Activated T-cell treated with anti-CD3 and anti-CD28 coated beads, Interleukin-2, amount 50 U/mL, for 72 hours (primary cell): ENCODE measurements at places on chromosomes 3 and 15. TPM values are rescaled to one million over a fixed set of nuclear protein-coding genes. Genes with fewer than 3 reads are reported as not detected.

- DNase-seq = no peak
These were observed 9.2 kb upstream of the CD200R1L start for GRCh38 chr3:112855883-112856282.

- DNase-seq = no peak
These were observed 301.7 kb upstream of the RORA start for GRCh38 chr15:61530769-61531168.

- no peak for DNase-seq
These were observed 95.8 kb upstream of the UMPS start for GRCh38 chr3:124634210-124635168.

DNA sequence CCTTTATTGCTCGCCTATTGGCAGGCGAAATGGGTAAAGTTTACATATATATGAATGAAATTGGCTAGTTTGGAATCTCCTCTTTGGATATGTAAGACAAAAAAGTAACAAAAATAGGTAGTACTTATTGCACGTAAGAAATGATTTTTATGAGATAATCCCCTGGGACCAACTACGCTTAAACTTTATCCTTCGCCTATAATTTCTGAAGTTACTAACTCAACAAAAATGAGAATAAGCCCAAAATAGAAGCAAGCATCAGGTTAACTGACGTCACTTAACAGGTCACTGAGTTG, 438 bp upstream of the SLC49A4 start:
- no peak for DNase-seq

GRCh38 chr15:97968380-97968779, 7.9 kb downstream of the ARRDC4 start:
- DNase-seq = no peak

GRCh38 chr15:31579282-31579681, 252.6 kb downstream of the KLF13 start:
- DNase-seq = no peak

- DNase-seq = no peak
These were observed 21.1 kb upstream of the ACTL6A start for GRCh38 chr3:179541596-179541995.

DNA sequence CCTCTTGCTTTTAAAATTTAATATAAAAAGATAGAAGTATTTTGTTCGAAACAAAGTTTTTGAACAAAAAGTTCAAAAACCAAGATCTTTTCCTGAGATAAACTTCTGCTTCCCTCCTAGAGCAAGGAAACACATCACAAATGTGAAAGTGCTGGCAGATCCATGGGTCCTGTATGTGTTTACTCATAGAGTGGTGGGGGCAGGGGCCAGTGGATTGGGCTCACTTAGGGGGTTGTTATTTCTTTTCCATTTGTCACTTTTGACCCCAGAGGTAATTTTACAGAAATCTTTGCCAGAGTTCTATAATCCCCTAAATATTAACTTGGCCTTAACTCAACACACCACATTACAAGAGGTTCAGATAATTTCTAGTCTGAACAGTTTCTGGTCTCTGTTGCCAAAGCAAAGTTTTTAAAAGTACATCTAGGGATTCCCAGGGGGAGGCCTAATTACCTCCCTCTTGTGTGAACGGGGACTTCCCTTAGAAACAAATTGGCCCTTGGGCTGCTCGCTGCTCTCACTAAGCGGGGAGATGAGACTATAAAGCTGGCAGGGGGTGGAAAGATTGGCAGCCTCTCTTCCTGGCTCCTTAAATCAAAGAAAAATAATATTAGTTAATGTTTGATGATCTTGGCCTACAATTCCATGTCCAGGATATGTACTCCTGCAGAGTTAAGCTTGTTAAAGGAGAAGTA, 66.8 kb upstream of the PTX3 start:
- no peak for DNase-seq

- DNase-seq = no peak
These were observed 689.7 kb upstream of the BCHE start for GRCh38 chr3:166526881-166527280.

- no peak for DNase-seq
These were observed 30.8 kb upstream of the SLC41A3 start for GRCh38 chr3:126114443-126115386.

DNA sequence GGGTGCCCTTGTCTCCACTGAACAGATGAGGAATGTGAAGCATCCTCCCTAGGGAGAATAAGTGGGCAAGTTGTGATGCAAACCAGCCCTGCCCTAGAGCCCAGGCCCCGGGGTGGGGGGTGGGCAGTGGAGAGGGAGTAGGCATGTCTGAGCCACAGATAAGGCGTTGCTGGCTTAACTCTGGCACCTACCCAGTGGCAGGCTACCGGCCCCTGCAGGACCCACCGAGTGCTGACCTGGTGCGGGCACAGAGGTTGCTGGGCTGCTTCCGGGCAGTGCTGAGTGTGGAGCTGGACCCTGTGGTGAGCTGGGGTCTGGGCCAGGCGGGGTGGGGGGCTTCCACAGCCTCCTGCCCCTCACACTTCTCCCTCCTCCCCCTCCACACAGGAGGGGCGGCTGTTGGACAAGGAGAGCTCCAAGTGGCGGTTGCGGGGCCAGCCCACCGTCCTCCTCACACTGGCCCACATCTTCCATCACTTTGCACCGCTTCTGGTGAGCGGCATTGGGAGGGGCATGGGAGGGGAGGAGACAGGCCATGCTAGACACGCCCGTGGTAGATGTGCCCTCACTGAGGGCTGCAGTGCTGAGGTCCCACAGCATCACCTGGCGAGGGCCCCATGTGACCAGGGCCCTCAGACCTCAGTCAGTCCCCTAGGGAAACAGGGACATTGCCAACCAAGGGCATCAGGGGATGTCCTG, 10.1 kb downstream of the RNF123 start:
- no peak for DNase-seq

- DNase-seq = no peak
These were observed 227.2 kb downstream of the CNTN3 start for GRCh38 chr3:74387111-74387735.

- no peak for DNase-seq
These were observed 50.5 kb upstream of the SEC22A start for GRCh38 chr3:123151251-123151705.

GRCh38 chr3:23904545-23904944, 12.2 kb downstream of the NKIRAS1 start:
- no peak for DNase-seq

GRCh38 chr3:121663171-121663847, 2.6 kb upstream of the HCLS1 start:
- DNase-seq = no peak

DNA sequence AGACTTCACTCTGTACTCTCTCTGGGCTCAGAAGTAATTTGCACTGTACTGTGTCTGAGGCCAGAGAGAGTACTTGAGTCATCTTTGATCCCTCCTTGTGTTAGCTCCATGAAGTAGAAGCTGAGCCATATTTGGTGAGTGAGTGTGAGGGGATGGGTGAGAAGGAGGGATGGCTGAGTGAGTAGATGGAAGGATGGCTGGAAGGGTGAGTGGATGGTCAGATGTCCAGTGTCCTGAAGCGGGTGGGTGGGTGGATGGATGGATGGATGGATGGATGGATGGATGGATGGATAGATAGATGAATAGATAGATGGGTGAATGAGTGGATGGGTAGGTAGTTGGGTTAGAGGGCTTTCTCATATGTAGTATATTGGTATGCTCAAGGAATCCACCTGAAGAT, 39.3 kb downstream of the FGD5 start:
- DNase-seq = no peak

DNA sequence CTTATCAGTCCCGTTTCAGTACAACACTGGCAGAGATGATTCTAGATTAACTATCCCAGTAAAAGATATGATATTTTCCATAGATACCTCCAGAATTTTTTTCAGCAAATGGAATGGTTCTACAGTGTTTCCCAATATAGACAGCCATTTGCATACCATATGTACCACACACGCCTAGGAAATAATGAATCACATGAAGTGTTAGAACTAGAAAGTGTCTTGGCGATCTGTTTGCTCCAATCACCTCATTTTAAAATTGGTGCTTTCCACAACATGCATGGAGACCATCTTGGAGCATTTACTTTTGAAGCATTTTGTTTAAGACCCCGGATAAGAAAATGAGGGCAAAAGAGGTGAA, 2.0 kb downstream of the C2CD4A start:
- DNase-seq = no peak

Gene PLSCR2
- not detected for total RNA-seq

Gene SCAANT1
- total RNA-seq = not detected

Gene OR5H2
- total RNA-seq = not detected

Gene RETNLB
- not detected for total RNA-seq
